ENCODE measurements at places on chromosomes 12 and 14.

DNA sequence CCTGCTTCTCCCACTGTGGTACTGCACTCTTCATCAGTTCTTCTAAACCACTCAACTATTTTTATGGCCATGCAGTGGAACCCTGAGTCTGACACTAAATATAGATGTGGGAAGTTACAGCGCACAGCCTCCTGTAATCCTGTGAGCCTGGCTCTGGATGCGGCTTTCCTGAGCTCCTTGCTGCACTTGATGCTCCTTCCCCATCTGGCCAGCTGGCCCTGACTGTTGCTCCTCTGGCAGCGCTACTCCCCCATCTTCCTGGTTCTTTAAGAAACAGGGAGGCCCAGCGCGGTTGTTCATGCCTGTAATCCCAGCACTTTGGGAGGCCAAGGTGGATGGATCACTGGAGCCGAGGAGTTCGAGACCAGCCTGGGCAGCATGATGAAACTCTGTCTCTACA is 24.6 kb downstream of the IQSEC3 start:
- DNase-seq, result no peak

- no peak for DNase-seq
Measured at GRCh38 chr12:92337128-92337527, 191.5 kb upstream of the BTG1 start.

DNA sequence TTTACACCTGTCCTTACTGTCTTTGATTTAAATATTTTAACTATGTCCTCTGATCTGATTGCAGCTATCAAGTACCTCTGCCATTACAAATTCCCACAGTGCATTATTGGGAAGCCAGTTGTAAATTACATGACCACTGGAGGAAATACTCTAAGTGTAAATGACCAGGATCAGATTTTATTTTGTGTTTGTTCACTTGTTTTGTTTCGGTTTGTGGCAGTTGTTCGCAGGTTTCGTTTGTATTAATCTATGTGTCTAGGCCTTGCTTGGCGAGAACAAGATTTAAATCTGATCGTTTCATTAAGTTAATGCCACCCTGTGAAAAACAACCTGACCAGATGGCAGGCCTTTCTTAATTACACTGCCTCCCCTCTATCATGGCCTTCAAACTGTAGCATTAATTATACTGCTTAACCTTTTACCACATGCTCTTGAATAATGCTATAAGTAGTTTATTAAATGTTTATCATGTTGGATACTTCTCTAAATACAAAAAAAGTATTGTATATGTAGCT is 990.1 kb downstream of the TMTC2 start:
- DNase-seq, result no peak

DNA sequence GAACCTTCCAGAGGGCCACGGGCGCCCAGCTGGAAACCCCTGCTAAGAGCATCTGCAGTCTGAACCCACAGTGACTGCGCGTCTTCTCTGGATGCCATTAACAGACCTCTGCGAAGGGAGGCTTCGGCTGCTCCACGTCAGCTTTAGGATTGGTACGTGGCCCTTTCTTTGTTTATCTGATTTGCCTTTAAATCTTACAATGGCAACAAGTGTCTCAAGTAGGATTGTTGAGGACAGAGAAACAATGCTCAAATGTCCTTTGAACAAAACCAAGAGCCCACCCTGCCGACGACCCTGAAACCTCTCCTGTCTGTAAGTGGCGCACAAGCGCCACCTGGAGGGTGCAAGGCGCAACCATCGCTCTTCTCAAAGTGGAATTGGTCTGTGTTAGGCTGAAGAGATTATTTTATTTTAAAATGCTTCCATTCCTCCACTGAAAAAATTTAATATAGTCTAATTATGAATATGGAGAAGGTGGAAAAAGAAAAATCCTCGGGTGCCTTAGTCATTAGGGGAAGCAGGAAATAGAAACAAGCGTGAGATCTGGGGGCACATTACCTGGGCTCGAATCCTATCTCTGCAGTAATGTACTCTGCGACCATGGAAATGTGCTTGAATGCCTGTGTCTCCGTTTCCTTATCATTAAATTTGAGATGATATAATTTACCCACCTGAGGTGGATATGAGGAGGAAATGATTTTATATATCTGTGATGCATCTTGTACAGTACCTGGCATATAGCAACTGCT is 82.6 kb upstream of the PTPRB start:
- no peak for DNase-seq

- DNase-seq, result peak; percentile 81
Measured at GRCh38 chr12:63668028-63668799, at the start of gene DPY19L2. TSS of gene DPY19L2 (minus strand) at chr12:63668493. CDS start at chr12:63668393, 100 bp downstream.

DNA sequence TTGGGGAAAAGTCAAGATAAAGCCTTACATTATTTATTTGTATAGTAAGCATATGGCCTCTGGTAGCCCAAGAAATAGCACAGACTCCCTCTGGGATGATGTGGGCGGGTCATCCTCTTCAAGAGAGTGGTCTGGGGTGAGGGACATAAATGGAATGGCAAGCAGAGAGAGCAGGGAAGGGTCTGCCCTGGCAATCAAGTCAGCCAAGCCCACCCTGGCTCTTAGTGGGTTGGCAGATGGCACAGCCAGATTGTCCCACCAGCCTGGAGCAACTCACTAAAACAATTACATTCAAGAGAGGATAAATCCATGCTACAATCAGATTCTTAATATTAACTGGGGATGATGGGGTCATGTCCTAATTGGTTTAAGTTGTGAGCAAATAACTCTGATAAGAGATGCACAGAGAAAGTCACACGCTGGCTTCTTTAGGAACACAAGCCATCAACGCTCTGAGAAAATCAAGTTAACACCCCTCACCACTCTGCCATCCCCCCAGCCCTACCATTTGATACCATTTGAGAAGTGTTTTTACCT is 2.8 kb upstream of the PELI2 start:
- DNase-seq, result no peak

DNA sequence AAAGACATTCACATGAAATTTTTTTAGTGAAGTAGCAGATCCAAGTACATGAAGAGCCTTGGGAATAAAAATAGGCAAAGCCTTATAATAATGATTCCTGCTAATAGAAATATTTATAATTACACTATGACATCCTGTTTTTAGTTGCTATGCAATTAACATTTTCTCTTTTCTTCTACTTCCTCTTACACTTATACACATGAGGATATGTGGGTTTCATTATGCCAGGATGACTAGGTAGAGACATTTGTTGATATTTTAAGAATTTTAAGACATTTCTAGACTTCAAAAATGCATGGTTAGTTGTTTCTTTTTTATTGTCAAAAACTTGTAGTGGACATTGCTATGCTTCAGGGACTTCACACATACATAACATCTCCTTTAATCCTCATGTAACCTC is 326.8 kb downstream of the SYT1 start:
- no peak for DNase-seq

DNA sequence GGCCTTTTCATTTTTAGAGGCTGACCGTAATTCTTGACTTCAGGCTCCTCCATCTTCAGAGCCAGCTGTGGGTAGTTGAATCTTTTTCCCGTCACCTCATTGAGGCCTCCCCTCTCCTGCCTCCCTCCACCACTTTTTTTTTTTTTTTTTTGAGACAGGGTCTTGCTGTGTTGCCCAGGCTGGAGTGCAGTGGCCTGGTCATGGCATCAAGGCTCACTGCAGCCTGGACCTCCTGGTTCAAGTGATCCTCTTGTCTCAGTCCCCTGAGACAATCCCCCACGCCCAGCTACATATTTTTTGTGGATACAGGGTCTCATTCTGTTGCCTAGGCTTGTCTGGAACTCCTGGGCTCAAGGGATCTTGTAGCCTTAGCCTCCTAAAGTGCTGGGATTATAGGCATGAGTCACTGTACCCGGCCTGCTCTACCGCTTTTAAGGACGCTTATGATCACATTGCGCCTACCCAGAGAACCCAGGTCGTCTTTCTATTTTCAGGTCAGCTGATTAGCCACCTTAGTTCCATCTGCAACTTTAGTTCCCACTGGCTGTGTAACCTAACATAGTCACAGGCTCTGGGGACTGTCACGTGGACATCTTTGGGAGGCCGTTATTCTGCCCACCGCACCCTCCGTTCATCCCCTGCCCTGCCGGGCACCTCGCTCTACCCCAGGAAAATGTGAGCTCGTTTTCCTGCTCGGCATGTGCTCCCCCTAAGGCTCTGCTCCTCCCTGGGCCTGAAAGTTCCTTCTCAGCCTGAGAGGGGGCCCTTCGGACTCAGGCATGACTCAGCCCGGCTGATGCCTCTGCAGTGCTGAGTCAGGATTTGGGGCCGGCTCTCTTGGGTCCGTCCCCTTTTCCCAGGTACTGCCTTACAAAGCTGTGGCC is 13.4 kb downstream of the TNFAIP2 start:
- no peak for DNase-seq

DNA sequence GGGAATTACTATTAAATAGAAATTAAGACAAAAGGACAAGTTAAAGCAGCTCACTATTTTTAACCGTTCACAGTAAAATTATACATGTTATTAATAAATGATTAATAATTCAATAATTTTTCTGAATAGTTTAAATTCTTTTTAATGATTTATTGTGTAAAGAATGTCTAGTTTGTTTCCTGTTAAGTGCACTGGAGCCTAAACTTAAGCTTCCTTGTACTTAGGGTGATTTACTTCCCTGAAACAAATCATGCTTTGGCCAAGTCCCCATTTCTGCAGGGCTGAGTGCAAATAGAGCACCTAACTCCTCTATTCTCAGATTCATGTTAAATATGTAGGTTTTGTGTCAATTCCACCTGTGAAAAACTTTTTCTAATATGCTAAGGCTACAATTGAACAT is 188.9 kb upstream of the PDZRN4 start:
- no peak for DNase-seq

DNA sequence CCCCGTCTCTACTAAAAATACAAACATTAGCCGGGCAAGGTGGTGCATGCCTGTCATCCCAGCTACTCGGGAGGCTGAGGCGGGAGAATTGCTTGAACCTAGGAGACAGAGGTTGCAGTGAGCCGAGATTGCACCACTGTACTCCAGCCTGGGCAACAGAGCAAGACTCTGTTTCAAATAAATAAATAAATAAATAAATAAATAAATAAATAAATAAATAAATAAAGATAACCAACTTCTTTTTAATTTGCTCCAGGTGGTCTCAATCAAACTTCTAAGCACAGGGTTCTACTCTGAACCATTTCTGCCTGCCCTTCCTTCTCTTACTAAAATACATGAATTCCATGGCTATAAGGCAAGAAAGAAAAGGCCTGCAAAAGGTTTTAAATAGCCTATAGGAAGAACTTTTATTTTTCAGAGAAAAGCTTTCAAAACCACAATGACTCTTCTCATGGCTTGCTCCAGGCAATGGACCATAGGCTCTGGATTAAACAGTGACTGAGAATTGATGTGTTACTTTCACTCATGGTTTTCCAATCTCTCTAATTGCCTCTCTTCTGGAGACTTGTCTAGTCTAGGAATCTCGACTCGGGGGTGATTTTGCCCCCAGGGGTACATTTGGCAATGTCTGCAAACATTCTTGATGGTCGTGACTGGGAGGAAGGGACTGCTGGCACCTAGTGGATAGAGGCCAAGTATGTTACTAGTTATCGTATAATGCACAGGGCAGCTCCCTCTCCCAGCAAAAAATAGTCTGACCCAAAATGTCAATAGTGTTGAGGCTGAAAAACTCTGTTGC is 14.4 kb downstream of the IGF1 start:
- DNase-seq, result no peak

DNA sequence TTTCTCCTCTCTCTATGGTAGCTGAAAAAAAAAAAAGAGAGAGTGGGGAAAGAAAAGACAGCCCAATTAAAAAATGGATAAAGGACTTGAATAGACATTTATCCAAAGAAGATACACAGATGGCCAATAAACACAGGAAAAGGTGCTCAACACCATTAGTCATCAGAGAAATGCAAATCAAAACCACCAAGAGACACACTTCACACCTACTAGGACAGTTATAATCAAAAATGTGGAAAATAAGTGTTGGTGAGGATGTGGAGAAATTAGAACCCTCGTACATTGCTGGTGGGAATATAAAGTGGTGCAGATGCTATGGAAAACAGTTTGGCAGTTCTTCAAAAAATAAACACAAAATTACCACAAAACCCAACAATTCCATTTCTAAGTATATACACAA is 172.4 kb upstream of the GRIN2B start:
- no peak for DNase-seq

DNA sequence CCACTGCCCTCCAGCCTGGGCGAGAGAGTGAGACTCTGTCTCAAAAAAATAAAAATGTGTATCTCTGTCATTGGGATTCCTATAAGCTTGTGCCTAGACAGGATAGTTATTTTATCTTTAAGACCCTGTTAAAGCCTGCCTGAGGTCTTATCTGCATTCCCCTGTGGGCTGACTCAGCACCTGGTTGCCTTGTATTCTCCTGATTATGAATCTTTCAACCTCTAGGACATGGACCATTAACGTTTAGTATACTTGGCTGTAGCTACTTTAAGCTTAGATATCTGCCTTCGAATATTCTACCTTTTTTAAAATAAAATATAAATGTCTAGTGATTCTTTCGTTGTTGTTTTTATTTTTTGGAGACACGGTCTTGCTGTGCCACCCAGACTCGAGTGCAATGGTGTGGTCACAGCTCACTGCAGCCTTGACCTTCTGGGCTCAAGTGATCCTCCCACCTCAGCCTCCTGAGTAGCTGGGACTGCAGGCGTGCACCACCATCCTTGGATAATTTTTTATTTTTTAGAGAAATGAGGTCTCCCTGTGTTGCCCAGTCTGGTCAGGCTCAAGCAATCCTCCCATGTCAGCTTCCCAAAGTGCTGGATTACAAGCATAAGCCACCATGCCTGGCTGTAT is 41.3 kb downstream of the RESF1 start:
- DNase-seq, result no peak

DNA sequence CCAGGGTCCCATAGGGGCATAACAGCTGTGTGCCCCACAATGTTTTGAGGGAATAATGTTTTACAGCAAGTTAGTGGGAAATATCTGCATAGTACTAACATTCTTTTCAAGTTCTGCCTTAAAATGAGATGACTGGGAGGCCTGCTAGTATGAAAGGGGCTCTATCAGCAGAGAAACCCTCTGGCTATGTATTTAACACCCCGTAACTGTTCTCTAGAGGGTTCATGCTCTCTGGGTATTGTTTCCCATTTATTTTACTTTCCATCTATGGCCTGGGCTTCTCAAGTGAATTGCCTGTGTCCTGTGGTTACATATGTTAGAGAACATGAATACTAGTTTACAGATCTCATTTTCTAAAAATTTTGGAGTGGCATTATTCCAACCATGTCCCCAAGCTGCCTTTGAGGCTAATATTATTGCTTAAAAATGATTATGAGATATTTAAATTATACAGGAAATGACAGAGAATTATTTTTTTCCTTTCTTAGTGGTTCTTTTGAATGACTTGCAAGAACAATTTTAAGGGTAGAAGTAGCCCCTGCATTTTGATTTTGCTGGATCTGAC is 37.5 kb downstream of the GNG2 start:
- DNase-seq, result no peak

All from NCI-H187 (cell line).